CMK (cell line): ENCODE measurements at places on chromosomes 6 and 20.

DNA sequence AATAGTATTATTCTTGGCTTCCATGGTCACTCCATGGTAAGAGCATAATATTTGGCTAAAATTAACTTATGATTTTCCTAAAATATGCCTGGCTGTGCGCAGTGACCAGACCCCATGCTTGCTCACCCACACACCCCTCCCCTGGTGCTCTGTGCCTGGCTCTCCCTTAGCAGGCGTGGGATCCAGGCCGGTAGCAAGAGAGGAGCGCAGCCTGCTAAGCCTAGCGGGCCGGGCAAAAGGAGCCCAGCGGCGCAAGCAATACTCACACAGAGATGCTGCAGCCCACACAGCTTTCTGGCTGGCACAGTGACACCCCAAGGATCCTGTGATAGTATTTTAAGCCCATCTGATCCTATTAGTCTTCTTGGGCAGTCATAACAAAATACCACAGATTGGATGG, 79.8 kb upstream of the EYS start:
- no peak for DNase-seq

- DNase-seq: no peak
Observed at GRCh38 chr6:42279144-42279781, 61.6 kb upstream of the MRPS10 start.

DNA sequence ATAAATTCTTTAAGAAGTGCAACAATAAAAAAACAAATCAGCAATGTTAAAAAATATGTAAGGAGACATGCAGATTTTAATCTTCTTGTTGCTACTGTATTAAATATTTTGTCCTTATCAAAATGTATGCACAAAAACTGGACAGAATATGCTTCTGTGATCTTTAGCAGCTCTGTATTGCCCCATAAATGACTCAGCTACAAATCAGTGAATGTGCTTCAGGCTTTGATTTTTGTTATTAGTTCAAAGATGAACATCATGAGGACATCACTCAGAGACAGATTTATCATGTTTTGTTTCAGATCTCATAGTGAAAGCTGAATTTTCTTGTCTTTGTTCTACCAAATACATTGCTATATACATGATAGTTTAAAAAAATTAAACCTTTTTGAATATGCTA, 312.4 kb downstream of the GRIK2 start:
- no peak for DNase-seq

GRCh38 chr20:10218536-10219451, at the start of gene SNAP25:
SNAP25 (plus strand) TSS chr20:10218830; CDS start chr20:10275492, 56,662 bp downstream.
- DNase-seq: no peak

DNA sequence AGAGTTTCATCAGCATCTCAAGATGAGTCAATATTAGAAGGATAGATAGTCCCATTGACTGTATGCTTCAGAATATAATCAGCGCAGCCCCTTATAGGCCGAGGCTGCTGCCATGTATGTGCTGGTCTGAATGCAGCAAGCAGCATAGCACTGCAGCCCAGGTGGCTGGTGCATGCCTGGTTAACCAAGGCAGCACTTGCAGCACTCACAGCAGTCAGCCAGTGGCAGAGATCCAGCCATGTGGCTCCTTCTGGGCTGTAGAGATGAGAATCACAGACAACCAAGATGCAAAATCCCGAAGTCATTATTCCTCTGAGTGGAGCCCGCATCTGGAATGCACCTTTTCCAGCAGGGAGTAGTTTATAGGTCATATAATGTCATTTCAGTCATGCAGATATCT, 251.9 kb downstream of the UST start:
- DNase-seq: no peak

DNA sequence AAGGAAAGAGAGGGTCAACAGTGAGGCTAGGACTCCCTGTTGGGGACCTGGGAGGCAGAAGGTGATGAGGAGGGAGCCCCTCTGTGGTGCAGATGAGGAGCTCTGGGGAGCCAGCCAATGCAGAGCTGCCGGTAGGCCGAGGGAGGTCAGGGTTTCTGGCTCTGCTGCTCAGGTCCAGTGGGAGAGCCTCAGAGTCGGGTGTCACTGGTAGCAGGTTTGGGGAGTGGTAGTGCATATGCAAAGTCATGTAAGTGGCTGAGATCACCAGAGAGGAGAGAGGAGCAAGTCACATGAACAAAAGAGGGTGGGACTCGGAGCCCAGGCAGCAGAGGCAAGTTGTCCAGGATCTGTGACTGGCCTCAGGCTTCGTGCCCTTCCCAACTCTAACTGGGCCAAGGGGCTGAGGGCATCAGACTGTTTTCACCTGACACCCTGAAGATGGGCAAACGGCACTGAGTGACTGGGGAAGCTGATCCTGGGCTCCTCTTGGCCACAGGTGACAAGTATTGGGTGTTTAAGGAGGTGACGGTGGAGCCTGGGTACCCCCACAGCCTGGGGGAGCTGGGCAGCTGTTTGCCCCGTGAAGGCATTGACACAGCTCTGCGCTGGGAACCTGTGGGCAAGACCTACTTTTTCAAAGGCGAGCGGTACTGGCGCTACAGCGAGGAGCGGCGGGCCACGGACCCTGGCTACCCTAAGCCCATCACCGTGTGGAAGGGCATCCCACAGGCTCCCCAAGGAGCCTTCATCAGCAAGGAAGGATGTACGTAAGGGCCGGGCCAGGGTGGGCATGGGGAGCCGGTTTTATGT, 6.6 kb downstream of the MMP24OS start:
- no peak for DNase-seq

GRCh38 chr6:148306286-148306685, 36.4 kb upstream of the SASH1 start:
- DNase-seq: no peak

GRCh38 chr20:40582531-40582930, 106.5 kb downstream of the MAFB start:
- DNase-seq: no peak

- no peak for DNase-seq
Observed at GRCh38 chr20:25484224-25484846, 76.9 kb downstream of the GINS1 start.

DNA sequence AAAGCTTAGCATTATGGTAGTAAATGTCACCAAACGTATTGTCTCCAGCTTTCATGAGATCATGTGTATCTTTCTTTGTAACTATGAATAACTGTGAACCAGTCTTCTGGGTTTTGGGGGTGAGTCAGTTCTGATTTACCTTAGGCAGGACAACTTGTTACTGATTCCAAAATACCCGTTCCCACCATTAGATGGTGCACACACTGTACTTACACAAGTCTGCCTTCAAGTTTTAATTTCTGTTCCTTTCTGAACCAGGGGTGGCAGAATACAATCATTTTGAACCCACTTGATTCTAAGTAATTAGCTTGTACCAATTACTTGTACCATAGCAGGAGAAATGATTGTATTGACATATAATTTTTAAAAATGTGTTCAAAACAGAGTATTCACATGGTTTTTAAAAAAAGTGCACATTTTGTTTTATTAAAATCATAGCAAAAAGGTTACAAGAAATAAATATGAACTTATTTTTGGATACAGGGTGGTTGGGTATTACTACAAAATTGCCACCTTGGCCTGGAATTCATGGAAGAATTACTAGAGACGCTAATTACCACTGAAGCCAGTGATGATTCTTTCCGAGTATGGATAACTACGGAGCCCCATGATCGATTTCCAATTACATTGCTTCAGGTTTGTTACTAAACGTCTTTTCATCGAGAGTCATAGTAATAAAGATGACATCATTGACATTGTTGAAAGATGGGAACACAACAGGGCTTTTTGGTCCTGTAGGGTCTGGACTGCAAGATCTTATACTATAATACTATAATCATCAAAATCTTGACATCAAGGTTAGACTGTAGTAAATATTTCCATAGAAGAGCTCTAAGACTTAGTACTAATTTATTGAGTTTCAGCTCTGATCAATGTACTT, 75.2 kb upstream of the GLP1R start:
- peak; percentile 50 for DNase-seq

- DNase-seq: no peak
Observed at GRCh38 chr20:24836041-24836533, 113.0 kb upstream of the CST7 start.
